ENCODE measurements at places on chromosomes 4 and X.

- DNase-seq = no peak
These were observed 9.4 kb downstream of the KLF3 start for GRCh38 chr4:38673130-38673978.

DNA sequence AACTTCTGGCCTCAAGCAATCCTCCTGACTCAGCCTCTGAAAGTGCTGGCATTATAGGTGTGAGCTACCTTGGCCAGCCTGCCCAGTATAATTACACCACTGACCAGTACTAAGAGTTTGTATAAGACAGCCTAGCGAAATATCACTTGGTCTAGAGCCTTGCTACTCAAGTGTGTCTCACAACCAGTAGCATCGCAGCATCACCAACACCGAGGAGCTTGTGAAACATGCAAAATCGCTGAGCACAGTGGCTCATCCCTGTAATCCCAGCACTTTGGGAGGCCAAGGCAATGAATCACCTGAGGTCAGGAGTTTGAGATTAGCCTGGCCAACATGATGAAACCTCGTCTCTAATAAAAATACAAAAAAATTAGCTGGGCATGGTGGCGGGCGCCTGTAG is 102.0 kb upstream of the GATB start:
- no peak for DNase-seq

DNA sequence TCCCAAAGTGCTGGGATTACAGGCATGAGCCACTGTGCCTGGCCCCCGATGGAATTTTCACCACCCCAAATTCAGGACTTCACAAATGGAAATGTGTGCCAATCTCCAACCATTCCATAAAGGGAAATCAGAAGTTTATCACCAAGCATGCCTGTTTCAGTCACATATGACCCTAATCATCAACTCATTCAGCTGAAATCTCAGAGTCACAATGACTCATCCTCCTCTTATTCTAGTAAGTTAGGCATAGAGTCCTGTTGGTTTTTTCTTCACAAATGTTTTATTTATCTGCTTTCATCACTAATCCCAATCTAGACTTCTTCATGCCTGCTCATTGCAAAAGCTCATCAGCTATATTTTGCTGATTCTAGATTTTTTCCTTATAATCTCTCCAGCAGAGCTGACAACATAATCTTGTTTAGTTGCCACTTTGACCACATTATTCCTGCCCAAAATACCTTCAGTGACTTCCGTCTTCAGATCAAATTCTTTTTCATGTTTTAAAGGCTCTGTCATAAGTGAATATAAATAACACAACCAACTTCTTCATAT is 83.3 kb downstream of the SLC7A11 start:
- no peak for DNase-seq

GRCh38 chr4:108881190-108881589 is 118.3 kb upstream of the ETNPPL start:
- DNase-seq = no peak

GRCh38 chrX:85288992-85289723 is 45.4 kb downstream of the ZNF711 start:
- DNase-seq = no peak

GRCh38 chr4:163681208-163681821 is 186.8 kb downstream of the TMA16 start:
- no peak for DNase-seq

- no peak for DNase-seq
These were observed 513.8 kb upstream of the FAM241A start for GRCh38 chr4:111631215-111631999.
